ENCODE measurements at places on chromosomes 11 and 22.

- DNase-seq = peak; percentile 32
These were observed 547 bp downstream of the UVRAG start for GRCh38 chr11:75815345-75816168.

- DNase-seq = no peak
These were observed 17.1 kb upstream of the SNX32 start for GRCh38 chr11:65816696-65817095.

- DNase-seq = no peak
These were observed 235.3 kb upstream of the SORL1-AS1 start for GRCh38 chr11:121688055-121688491.

DNA sequence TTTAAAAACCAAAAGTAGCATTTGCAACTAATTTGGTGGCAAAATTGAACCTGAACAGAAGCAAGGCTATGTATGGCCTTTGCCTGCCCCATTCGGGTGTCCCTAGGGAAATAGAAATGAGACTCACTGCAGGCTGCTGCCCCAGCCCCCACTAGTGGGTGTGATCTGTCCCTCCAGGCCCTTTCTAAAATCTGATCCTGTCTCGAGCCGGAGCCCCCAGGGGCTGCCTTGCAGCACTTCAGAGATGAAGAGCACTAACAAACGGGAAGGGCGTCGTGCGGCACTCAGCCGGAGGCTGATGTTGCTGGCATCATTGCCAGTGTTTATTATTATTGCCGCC, 43.2 kb downstream of the CD82 start:
- DNase-seq = no peak

GRCh38 chr22:38745676-38746460, 9.9 kb downstream of the SUN2 start:
- no peak for DNase-seq

GRCh38 chr22:23180301-23180892, at the start of gene BCR:
Gene BCR (plus strand): TSS chr22:23180509. CDS start chr22:23180961, 452 bp downstream.
- no peak for DNase-seq

DNA sequence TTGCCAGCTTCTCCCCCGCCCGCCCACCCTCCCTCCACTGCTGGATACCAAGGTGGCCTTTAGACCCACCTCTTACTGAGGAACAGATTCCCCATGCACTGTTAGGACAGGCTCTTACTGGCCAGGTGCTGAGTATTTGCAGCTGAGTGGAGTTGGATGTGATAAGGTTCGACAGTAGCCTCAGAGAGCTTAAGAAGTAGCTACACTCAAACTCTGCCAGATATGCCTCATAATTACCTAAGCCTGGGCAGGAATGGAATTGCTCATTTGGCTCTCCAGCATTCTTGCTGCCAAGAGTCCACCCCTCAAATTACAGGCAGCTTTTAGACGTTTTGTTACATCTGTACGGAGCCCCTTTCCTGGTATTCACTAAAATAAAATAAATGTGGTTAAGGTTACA, 9.6 kb downstream of the FAM181B start:
- no peak for DNase-seq

DNA sequence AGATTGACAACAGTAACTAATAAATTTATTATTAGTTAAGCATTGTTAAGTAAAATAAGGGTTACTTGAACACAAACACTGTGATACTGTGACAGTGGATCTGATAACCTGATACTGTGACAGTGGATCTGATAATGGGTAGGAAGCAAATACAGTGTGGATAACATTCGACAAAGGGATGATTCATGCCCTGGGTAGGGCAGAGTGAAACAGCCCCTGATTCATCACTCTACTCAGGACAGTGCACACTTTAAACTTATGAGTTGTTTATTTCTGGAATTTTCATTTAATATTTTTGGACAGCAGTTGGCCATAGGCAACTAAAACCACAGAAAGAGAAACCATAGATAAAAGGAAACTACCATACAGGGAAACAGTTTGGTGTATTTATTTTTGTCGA, 60.8 kb upstream of the CTSC start:
- DNase-seq = no peak

DNA sequence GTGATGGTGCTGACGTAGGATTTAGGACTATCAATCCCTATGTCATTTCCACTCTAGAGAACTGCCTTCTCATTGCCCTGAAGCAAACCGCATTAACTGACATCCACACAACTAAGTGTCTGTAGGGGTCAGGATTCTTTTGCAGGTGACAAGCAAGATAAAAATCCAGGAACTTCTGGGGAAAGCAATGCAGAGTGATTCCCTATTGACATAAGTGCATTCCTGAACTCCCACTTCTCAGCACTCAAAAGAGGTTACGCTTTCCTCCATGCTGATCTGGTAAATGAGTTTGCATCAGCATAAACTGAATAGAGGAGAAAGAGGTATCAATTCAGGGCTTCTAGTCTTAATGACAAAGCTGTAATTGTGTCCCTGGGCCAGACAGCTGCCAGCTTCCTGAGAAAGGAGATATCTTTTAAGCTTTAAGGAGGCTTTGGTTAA, 224.6 kb upstream of the ISX start:
- no peak for DNase-seq

- DNase-seq = no peak
These were observed 58.8 kb downstream of the SLN start for GRCh38 chr11:107653076-107653475.

- DNase-seq = no peak
These were observed 3.4 kb downstream of the FAM181B start for GRCh38 chr11:82730286-82730685.

- DNase-seq = no peak
These were observed 17.6 kb downstream of the SLC22A12 start for GRCh38 chr11:64608636-64609035.
